Gastroesophageal sphincter (tissue), 4 donors: ENCODE measurements at places on chromosomes 13 and 19.

DNA sequence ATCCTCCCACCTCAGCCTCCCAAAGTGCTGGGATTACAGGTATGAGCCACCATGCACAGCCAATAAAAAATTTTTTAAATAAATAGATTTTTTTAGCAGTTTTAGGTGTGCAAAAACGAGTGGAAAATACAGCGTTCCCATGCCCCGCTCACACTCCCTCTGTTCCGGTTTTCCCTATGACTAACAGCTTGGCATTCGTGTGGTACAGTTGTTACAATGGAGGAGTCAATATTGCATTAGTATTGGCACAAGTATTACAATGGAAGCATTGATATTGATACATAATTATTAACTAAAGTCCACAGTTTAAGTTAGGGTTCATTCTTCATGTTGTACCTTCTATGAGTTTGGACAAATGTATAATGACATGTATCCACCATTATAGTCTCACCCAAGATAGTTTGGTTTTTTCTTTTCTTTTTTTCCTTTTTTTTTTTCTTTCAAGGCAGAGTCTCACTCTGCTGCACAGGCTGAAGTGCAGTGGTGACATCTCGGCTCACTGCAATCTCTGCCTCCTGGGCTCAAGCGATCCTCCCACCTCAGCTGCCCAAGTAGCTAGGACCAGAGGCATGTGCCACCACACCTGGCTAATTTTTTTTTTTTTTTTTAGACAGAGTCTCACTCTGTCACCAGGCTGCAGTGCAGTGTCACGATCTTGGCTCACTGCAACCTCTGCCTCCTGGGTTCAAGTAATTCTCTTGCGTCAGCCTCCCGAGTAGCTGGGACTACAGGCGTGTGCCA lies 15.4 kb upstream of the RAB20 start:
- H3K27ac ChIP-seq: no peak overlapping the region
- H3K27me3 ChIP-seq: peaks cover 56% of the 10 kb centered on the region
- no peak overlapping the region for H3K4me3 ChIP-seq
- no peaks in the 10 kb centered on the region for H3K4me1 ChIP-seq
- no peak for ATAC-seq

DNA sequence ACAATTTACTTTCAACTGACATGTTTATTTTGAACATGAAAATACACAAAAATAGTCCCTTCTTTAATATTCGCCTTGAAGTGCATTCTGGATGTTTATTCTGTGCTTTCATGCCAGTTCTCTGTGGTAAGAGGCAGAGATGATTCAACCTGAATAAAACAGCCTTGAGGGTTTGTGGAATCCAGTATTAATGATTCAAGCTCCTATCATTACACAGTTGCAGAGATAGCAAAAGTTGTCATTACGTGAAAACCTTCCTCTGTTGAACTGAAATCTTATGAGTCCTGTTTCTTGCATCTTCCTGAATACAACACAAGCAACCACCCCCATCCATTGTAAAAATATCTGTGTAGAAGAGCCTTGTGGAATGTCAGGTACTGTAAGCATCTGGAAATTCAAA lies 142.3 kb upstream of the HTR2A start:
- no peak overlapping the region for H3K4me3 ChIP-seq
- H3K4me1 ChIP-seq: no peaks in the 10 kb centered on the region
- H3K27me3 ChIP-seq: no peaks in the 10 kb centered on the region
- no peaks in the 10 kb centered on the region for H3K36me3 ChIP-seq

- H3K27ac ChIP-seq: no peak overlapping the region
- no peaks in the 10 kb centered on the region for H3K27me3 ChIP-seq
- ATAC-seq: no peak
- no peak overlapping the region for H3K4me3 ChIP-seq
- H3K36me3 ChIP-seq: peaks cover 51% of the 10 kb centered on the region
- H3K4me1 ChIP-seq: peaks cover 56% of the 10 kb centered on the region
Measured at GRCh38 chr19:16116067-16116466, 4.4 kb downstream of the RAB8A start.

GRCh38 chr13:40096357-40096901 lies 441.0 kb downstream of the COG6 start:
- no peaks in the 10 kb centered on the region for H3K36me3 ChIP-seq
- no peak overlapping the region for H3K27ac ChIP-seq
- no peaks in the 10 kb centered on the region for H3K4me1 ChIP-seq

- no peak overlapping the region for H3K4me3 ChIP-seq
- H3K4me1 ChIP-seq: no peaks in the 10 kb centered on the region
- no peak overlapping the region for H3K27ac ChIP-seq
- no peak for ATAC-seq
- H3K36me3 ChIP-seq: peaks cover 24% of the 10 kb centered on the region
- H3K27me3 ChIP-seq: no peaks in the 10 kb centered on the region
Measured at GRCh38 chr19:19697589-19697988, 28.9 kb downstream of the ZNF101 start.

DNA sequence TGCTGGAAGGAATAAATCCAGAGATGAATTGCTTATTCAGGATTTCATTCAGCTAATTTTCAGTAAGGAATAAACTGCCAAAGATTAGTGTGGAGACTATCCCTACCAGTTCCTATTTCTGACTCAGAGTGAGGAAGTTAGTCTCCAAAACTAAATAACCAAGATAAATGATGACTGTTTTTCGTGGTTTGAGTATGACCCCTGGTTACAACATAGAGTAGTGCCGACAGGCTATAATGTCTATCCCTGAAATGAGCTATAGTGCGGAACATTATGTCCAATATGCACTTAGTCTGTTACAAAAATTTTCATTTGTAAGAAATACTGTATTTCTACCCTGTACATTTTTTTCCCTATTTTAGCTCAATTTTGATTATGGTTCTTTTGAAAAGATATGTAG lies 51.4 kb downstream of the NBEA start:
- H3K4me3 ChIP-seq: no peak overlapping the region
- H3K27ac ChIP-seq: no peak overlapping the region
- H3K36me3 ChIP-seq: no peaks in the 10 kb centered on the region
- H3K4me1 ChIP-seq: no peaks in the 10 kb centered on the region
- H3K27me3 ChIP-seq: no peaks in the 10 kb centered on the region

DNA sequence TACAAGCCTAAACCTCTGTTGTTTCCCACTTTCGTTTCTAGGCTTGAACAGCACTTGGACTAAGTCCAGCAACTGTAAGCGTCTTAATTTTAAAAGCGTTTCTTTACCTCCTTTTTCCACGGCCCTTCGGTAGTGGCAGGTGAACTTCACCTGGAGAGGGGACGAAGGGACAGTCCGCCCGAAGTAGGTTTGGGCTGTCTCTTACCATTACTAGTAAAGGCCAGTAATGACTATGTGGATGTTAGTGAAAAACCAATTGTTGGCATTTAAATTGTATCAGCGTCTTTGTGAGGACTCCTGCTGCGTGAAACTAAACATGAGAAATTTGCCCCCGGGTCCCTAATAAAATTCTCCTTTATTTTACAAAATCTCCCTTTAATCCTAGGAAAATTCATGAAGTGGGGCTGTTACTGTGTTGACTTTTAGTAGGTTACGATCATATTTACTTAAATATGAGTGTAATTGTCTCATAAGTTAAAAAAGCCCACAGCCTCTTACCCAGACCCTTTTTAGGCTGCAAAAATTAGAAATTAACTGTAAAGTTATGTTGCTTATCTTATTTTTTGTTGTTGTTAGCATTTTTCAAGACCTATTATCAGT lies 983 bp downstream of the ITM2B start:
- H3K27ac ChIP-seq: peak overlapping the region; percentile 94
- H3K36me3 ChIP-seq: no peaks in the 10 kb centered on the region
- peak overlapping the region; percentile 86 for H3K4me3 ChIP-seq
- ATAC-seq: no peak

DNA sequence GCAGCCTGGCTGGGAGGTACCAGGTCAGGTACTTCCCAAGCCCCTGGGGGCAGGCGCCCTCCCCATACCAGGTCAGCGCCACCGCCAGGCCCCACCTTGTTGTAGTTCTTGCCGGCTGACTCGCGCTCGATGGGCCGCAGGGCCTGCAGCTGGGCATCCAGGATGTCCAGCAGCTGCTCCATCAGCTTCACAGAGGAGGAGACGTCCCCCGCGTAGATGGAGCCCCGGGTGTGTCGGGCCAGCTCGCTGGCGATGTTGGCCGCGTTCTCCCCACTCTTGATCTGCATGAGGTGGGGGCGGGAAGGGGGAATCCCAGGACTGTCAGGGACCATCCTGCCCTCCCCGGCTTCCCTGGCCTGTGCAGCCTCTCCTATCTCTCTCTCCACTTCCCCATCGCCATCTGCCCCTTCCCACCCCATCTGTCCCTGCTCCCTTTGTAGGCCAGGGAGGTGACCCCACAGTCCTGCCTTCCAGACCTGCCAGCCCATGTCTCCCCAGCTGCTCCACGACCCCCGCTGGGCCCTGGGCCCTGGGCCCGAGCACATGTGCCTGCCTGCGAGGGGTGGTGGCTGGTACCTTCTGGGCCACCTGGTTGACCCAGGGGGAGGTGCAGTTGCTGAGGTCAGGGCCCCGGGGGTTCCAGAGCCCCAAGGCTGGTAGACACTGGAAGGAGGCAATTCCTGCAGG lies 23.8 kb upstream of the ASF1B start:
- peaks cover 82% of the 10 kb centered on the region for H3K36me3 ChIP-seq
- no peaks in the 10 kb centered on the region for H3K27me3 ChIP-seq
- ATAC-seq: no peak
- H3K4me1 ChIP-seq: no peaks in the 10 kb centered on the region

- ATAC-seq: no peak
- no peak overlapping the region for H3K4me3 ChIP-seq
- no peaks in the 10 kb centered on the region for H3K4me1 ChIP-seq
- H3K27me3 ChIP-seq: peaks cover 6% of the 10 kb centered on the region
Measured at GRCh38 chr19:14467816-14468215, 7.3 kb downstream of the PTGER1 start.
